Dermis microvascular lymphatic vessel endothelial cell (primary cell): ENCODE measurements at places on chromosomes 3 and 15.

DNA sequence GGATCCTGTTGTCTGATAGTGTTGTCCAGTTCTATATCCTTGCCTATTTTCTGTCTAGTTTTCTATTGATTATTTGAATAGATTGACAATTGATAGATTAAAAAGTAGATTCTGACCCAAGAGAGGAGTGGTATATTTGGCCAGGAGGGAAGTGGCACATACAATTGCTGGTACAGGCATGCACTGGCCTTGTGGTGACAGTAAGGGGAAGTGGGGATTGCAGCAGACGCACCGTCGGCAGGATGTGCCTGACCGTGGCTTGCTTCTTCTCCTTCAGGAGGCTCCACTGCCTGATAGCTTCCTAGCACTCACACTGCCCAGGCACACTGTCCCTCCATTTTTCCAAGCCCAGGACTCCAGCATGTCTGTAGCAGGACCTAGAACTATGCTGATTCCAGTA is 10.5 kb downstream of the GABRG3 start:
- DNase-seq, result no peak

- DNase-seq, result no peak
Measured at GRCh38 chr3:80668100-80668499, 900.3 kb upstream of the ROBO1 start.

DNA sequence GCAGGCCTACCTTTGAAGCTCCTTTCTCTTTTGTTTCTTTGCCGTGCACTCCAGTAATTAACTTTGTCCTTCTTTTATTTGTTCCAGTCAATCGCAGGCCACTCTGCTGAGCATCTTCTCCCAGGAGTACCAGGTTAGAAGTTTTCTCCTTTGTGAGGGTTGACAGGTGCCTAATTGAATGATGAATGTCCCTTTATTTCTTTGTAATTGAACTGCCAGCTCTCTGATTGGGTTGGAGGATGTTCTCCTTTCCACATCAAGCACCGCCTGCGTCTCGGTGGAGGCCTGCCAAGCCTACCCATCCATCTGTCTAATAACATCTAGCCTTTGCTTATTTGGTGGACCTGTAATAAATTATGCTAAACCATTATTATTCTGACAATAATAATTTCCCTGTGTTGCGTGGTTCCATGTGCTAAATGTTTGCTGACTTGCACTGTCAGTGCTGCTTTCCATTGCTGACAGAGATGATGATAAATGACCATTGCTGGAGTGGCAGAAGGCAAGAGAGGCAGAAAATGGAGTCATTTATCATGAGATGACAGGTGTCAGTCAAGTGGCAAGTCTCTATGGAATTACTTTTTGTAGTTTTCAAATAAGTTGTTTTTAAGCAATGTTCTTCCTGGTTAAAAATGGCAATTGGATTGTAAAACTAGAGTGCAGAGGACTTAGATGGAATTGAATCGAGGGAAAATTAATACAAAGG is 64.9 kb downstream of the CDIN1 start:
- DNase-seq, result no peak

GRCh38 chr3:33023176-33024136 is 72.0 kb downstream of the CCR4 start:
- no peak for DNase-seq

DNA sequence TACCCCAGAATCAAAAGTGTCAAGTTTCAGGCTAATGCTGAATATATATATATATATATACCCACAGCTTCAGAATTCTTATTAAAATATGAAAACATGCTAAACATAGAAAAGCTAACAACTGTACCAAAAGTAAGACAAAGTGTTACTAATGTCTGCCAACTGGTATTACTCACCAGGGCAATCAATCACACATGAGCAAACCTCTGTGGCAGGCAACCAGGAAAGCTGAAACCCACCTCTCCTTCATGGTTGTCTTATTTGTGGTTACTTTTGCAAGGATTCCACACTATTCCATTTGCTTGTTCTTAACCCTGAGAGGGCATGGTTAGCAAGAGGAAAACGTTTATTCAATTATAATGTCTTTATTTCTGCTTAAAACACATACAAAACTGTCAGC is 512.3 kb upstream of the MDFIC2 start:
- peak; percentile 14 for DNase-seq

GRCh38 chr3:100590114-100590839 is 19.1 kb upstream of the ADGRG7 start:
- peak; percentile 72 for DNase-seq

DNA sequence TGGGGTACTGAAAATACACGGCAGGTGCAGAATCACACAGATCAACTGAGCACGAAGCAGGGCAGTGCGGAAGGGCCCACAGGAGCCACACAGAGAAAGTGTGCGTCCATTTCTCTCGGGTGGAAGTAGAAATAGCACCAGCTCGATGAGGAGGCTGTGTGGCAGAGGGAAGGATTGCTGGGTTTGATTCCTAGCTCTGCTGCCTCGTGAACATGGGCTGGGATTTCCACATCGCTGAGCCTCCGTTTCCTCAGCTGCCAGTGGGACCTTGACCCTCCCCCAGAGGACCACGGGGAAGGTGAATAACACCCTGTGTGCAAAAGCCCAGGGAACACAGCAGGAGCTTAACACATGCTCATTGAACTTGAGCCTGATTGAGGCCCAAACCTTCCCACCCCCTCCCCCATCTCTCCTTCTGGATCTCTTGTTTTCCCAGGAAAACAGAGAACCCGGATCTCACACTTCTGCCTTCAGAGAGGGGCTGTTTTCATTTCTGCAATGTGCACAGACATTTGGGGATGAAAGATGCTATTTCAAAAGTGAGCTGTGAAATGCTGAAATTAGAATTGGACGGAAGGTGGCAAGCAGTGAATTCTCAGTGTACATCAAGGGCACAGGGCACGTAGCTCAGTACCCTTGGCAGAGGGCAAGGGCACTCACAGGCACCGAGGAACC is 38.4 kb downstream of the ABTB1 start:
- no peak for DNase-seq

DNA sequence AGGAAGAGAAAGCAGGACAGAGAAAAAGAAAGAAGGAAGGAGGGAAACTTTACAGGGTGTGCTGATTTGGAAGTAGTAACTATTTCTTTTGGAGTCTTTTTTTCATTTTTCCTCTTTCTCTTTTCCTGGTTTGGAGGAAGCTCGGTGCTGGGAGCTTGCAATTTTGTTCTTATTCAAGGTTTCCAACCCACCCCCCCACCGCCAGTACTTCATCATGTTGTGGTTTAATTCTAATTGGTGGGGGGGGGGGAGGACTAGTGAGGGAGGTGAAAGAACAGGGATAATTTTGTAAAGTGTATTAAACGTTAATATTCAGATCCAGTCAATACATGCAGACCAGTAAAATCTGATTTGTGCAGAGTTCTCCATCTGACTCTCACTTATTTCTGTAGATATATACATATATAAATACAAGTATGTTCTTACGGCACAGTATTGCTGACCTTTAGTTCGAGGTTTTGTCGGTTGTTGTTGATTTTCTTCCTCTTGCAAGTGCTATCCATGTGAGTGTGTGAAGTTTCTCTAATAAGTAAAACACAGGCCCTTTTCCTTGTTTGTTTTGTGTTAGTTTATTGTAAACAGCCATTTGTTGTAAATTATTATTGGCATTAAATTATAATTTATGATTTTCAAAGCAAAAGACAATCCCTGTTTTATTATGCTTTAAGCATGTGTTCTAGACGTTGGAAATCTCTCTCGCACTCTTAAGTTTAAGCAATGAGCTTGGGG is 9.3 kb downstream of the NR2F2 start:
- peak; percentile 40 for DNase-seq

- no peak for DNase-seq
Measured at GRCh38 chr15:94547711-94548110, 316.4 kb downstream of the MCTP2 start.

DNA sequence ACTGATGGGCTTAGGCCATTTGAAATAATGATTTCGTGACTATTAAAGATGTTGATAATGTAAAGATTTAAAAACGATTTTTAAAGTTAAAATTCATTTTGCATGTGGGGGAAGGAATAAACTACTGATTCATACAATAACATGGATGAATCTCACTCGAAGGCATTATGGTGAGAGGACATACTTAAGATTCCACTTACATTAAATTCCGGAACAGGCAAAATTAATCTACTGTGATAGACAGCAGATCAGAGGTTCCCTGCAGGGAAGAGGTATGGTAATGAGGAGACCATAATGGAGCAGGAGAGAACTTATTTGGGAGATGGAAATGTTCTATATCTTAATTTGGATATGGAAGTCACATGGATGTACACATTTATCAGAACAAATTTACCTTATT is 28.4 kb upstream of the RAB6B start:
- no peak for DNase-seq

DNA sequence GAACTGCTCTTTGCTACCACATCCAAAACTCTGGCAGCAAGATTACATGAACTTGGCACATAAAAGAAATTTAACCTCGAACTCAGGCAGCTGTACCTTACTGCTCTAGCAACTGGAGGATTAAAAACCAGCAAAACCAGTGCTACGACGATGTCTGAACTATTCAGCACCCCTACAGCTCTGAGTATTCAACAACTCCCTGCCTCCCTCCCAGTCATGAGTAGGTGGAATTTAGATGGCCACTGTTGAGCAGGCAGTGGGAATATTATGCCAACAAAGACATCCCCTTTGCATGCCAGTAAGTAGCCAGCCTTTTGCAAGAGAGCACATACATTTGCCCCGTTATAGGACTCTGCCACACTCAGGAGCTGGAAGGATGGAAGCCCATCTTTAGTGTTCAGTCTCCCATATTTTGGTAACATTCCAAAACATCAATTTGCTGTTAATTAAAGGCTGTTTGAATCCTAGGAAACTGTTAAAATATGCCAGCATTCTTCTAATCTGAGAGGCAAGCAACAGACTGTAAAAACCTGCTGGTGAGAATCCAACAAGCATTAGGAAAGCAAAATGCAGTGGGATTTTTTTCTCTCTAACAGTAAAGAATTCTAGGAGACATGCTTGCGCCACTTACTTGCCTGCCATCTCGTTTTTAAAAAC is 85.4 kb downstream of the ZNF385D start:
- no peak for DNase-seq

DNA sequence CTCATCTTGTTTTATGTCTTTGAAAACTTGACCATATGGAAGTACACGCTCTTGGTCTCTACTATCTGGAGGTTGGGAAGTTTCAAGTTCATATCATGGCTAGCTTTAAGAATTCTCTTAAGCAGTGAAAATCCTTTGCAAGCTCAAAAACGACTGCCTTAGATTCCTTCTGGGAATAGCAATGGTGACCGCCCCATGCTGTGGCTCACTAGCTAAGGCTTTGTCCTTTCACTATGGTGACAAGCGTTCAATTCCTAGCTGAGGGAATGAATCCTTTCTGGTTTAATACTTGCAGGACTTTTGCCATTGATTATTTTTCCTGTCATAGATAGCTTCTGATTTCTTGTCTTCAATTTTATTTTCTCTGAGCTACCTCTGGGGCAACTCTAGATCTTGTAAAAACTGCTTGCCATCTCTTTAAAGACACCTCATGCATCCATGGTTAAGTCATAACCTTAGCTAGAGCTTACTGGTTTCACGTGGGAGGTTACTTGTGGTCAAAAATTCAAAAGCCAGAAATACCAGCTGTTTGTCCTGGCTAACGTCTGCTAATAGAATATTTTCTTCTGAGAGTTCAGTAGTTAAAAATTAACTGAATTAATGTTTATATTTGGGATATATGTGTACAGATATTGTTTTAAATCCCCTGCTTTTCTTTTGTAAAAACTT is 673.4 kb upstream of the CBLB start:
- DNase-seq, result no peak

- DNase-seq, result no peak
Measured at GRCh38 chr15:63473007-63473748, 31.2 kb upstream of the USP3 start.

DNA sequence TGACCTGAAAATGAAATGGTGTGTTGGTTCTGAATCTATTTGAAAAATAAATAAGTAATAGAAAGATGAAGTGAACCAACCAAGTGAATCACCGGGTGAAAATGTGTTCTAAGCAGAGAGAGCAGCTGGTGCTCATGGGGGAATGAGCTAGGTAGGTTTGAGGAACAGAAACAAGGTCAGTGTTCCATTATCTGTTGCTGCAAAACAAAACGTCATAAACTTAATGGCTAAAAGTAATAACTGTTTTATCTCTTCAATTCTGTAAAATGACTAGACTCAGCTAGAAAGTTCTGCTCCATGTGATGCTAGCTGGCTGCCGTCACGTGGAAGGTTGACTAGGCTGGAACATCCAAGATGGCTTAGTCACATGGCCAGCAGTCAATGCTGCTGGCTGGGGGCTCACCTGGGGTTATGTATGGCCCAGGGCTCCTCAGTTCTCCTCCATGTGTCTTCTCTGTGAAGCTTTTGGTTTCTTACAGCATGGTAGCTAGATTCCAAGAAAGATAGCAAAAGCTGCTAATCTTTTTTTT is 13.3 kb upstream of the SH3BP5 start:
- no peak for DNase-seq

DNA sequence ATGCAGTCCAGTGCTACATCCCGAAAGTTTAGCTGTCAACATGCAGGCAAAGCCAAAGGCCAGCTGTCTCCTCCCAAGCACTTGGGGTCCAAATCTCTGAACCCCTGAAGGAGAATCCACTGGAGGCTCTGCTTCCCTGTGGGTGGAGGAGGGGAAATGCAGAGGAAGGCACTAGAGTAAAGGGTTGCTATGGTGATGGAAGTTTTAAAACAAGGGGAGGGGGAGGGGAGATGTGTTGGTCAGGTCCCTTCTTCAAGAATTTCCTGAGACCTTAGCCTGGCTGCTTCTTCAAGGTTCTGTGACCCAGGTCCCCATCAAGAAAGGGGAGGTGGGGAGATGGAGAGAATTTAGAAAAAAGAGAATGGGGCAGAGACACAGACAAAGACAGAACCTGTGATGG is 2.3 kb downstream of the CAMKV start:
- DNase-seq, result no peak

GRCh38 chr3:58411036-58411435 is 22.6 kb downstream of the PDHB start:
- no peak for DNase-seq

DNA sequence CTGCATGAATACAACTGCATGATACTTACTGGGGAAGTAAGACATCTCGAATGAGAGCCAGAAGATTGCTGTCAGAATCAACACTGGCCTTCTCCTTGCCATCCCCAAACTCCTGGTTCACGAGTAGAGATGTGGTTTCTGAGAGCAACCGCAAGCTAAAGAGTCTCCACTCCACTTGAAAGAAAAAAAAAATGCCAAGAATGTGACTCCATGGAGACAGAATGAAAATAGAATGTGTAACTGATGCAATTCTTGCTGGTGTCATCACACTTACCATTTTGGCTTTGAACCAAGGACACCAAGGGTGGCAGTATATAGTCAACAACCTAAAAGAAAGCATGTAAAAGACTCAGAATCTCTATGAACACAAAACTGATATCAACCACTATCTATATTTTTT is 280.4 kb downstream of the ULK4 start:
- no peak for DNase-seq

- DNase-seq, result no peak
Measured at GRCh38 chr3:72086042-72086742, 301.2 kb upstream of the PROK2 start.

- no peak for DNase-seq
Measured at GRCh38 chr3:38605981-38606380, 43.5 kb downstream of the SCN5A start.

GRCh38 chr3:155342344-155342743 is 48.9 kb upstream of the STRIT1 start:
- DNase-seq, result no peak
